Activated CD8-positive, alpha-beta memory T cell treated with anti-CD3 and anti-CD28 coated beads for 48 hours (primary cell): ENCODE measurements at places on chromosomes 3 and 15.

DNA sequence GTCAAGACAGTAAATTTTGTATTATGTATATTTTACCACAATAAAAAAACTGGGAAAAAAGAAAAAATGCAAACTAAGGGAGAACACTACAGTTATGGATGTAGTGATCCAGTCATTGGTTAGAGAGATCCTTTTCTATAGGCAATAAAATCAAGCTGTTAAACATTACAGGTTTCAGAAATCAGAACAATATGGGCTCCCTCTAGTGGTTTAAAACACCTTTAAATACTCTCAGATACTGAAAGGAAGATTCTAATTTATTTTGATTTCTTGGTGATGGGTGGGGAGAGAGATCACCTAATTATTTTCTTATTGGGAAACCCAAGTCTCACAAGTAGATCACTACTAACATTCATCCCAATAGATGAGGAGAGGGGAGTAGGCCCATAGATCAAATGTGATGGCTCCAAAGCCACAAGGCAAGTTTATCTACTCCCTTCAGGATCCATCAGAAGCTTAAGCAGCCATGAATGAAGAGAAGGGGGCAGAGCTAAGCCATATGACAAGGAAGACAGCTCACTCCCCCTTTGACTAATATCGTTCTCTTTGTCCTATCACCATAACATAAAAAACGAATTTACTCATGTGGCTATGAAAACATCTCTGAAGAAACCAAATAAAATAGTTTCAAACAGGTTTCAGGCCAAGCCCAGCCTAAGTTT lies 118.6 kb downstream of the ANO10 start:
- DNase-seq = no peak

- no peak for DNase-seq
Observed at GRCh38 chr3:51401735-51402134, 10.7 kb downstream of the RBM15B start.

- DNase-seq = no peak
Observed at GRCh38 chr15:66852064-66852905, 150.2 kb downstream of the SMAD6 start.

DNA sequence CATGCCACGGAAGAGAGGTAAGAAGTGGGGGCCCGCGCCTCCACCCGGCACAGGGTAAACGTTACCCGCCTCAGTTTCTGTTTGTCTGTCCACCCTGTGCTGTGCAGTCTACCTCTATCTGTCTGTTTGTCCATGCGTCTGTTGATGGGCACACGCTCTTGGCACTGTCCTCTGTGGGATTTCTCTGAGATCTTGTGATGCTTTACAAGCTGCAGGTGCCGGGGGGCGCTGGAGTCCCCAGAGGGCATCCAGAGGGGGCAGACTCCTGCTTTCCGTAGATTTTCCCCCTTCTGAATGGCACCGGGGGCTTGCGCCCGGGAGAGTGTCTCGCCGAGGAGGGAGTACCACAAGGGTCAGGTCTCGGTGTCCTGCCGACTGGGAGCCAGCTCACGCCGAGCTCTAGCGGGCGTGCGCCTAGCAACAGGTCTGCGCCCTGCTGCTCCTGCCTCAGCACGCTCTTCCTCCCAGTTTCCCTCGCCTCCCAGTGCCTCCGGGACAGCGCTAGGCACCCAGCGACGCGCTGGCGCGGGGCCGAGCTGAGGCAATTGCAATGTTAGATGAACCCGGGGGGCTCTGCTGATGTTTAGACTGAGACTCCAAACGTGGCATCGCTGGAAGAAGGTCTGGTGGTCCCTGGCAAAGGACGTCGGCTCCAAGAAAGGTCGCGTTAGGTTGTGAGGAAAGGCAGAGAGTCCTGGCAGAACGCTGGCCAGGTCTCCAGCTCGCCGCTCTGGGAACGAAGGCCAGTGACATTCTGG lies 667 bp downstream of the CEMIP start:
- DNase-seq = no peak

GRCh38 chr3:61985020-61985419 lies 388.3 kb downstream of the FEZF2 start:
- DNase-seq = no peak

DNA sequence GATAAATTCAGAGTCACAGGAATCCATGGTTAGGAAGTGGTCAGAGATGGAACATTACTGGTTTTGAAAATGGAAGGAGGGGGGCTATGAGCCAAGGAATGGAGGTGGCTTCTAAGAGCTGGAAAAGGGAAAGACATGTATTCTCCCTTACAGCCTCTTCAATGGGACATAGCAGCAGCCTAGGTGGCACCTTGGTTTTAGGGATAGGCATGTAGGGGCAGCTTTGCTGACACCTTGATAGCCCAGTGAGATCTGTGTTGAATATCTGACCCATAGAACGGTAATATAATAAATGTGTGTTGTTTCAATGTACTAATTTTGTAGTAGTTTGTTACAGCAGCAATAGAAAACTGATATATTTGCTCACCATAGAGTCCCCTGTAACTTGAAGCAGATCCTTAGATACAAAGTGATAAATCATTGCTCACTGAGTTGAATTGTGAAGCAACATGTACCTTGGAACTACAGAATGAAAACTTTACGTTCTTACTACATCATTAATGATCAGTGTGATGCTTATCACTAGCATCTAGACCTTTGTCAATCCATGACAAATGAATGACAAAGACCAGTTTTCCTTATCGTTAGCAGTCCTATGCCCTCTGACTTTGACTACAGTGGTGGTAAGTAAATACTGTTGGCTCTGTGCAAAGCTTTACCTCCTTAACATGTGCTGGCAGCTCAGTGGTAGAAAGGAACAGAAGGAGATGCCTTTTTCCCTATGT lies 53.8 kb downstream of the TMEM45A start:
- no peak for DNase-seq

DNA sequence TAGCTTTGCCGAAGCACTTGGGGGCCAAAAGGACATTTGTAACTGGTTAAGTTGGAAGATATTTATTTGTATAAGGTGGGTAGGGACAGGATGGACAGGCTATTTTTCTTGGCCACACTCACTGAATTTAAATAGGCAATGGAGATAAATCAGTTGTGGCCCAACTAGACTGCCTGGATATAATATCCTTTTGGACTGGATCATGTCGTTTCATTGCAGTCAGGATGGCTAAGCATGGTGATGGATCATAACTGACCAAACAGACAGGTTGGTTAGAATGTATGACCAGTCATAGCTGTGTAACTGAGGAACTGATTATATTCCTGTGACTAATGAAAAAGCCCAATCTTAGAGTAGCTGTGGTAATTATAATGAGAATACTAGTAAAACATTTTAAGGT lies 284.0 kb downstream of the LPP start:
- no peak for DNase-seq

GRCh38 chr3:44330444-44330843 lies 8.1 kb upstream of the TCAIM start:
- no peak for DNase-seq

- no peak for DNase-seq
Observed at GRCh38 chr3:129824926-129825541, 68.5 kb downstream of the TMCC1 start.

DNA sequence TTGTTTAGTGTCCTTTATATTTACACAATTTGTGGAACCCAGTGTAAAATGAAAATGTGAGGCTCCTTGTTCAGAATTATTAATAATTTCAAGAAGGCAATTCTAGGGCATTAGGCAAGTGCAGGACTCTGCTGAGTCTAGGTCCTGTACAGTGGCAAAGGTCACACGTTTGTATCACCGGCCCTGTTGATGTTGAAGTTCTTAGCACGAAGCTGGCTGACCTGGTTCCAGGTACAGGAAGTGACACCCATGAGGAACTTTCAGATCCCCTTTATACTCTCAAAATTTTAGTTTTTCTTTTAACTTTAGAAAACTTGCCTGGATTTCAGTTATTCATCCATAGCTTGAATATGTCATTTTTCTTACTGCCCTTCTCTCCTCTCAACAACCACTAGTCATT lies 349.4 kb downstream of the CNTN6 start:
- no peak for DNase-seq

- DNase-seq = no peak
Observed at GRCh38 chr15:68310178-68310803, 32.7 kb downstream of the FEM1B start.

GRCh38 chr15:74782259-74783071 lies 585 bp downstream of the CSK start:
- no peak for DNase-seq

GRCh38 chr3:159852821-159853505 lies 135.7 kb upstream of the IL12A start:
- DNase-seq = no peak

DNA sequence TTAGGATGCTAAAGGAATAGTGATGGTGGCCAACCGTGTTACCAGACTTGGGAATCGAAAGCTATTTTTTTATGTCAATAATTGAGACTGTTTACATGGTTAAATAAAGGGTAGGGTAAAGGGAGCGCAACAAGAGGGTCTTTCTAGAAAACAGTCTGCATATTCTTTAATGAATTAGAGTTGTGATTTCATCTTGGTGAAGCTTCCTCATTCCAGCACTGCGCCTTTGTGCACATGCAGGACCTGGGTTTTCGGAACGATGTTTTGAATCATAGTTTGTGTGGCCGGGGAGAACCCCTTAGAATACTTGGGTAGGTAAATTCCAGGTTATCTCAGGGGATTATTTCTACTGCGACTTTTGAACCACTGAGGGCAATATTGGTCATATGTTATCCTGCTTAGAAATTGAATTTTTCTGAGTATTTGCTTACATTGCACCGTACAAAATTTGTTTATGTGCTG lies 1.3 kb downstream of the PIK3CA start:
- peak; percentile 6 for DNase-seq

- DNase-seq = no peak
Observed at GRCh38 chr3:147393261-147393942, 12.9 kb downstream of the ZIC4 start.

DNA sequence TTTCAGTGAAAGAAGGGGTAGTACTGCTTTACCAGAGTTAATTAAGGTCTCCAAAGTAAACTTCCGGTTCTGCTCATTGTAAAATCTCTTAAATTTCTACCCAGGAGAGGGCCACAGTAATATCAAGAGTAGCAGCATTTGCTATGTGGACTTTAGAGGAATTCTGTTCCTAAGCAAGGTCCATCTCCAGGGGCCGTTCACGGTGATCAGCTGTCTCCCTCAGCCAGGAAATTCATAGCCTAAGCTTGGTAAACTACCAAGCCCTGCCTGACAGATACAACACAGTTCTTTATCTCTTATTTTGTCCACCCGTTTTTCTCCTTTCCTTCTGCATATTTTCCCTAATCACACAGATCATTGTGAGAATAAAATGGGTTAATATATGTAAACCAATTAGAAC lies 2.3 kb downstream of the DUT start:
- DNase-seq = no peak

DNA sequence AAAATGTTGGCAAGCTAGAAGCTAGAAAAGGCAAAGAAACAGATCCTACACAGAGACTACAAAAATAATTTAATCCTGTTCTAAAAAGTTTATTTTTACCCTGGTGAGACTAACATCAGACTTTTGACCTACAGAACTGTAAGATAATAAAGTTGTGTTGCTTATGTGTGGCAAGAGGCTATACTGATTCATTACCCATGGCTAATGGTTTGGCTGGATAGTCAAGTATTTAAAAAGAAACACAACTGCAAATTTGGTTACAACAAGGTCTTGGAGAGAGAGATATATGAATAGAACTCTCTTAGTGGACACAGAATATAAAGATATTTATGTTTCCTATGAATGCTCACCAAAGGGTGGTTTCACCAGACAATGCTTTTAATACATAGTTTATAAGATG lies 364.2 kb upstream of the PLSCR5 start:
- no peak for DNase-seq

DNA sequence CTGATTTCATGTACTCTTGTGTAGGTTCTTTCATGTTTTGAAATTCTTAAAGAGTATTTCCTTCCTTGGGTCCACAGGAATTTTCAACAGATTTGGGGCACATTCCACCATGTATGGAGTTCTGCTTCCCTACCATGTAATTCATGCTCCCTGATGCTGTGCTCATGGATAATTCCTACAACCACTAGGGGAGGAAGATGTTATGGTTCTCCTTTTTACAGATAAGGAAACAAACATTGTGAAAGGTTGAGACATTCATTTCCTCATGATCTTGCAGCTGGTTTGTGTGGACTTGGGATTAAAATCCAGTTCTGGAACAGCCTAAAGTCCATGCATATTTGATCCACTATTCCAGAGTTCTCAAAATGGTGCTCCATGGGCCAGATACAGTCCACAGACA lies 174.9 kb upstream of the FRMD4B start:
- DNase-seq = no peak

GRCh38 chr3:65126527-65127410 lies 439.0 kb upstream of the ADAMTS9 start:
- no peak for DNase-seq

DNA sequence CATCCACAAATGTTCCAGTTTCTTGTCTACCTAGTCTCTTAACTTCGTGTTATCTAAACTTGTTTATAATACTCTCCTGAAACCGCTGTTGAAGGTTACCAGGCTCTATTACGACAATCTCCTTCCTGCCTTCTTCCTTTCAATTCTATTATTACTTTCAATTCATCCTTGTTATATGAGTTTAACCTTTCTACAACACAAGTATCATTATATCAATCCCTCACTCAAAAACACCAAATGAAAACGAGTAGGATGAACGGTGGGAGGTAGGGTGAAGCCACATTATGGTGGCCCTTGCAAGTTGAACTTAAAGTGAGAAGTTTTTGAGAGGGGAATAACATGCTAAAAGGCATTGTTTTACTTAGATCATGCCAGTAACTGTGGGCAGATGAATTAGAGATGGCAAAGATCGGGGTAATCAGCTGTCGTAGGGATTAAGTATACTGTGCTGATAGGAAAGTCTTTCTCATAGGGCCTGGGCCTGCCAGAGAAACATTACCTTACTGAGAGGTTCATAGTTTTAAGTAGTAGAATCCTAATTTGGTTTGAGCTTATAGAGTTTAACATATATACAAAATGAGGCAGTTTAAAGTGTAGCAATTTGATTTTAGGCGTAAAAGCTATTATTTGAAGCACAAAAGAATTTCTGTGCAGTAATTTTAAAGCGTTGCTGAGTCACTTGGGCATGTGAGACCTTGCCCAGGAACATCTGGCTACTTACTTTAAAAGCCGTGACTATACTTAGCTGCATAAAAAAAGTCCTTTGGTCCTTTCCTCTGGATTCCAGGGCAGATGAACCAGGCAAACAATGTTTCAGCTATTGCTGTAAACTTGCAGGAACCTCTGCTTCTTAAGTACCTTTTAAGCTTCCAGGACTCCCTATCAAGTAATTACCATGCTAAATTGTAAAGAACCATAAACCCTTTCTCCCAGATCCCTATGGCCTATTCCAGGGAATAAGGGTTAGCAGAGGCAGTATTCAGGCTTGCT lies 3.3 kb upstream of the CEP97 start:
- no peak for DNase-seq

DNA sequence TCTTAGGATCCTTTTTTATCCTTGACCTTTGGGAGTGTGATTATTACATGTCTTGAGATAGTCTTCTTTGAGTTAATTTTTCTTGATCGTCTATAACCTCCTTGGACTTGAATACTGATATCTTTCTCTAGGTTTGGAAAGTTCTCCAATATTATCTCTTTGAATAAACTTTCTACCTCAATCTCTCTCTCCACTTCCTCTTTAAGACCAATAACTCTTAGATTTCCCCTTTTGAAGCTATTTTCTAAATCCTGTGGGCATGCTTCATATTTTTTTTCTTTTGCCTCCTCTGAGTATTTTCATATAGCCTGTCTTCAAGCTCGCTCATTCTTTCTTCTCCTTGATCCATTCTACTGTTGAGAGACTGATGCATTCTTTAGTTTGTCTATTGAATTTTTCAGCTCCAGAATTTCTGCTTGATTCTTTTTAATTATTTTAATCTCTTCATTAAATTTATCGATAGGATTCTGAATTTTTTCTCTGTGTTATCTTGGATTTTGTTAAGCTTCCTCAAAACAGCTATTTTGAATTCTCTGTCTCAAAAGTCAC lies 12.1 kb downstream of the USF3 start:
- DNase-seq = no peak

GRCh38 chr3:1200371-1200770 lies 107.5 kb downstream of the CNTN6 start:
- no peak for DNase-seq
